Activated B cell treated with CpG ODN at 0.5 μM for 24 hours (primary cell): ENCODE measurements at places on chromosomes 7 and 10. TPM values are rescaled to one million over a fixed set of nuclear protein-coding genes. Genes with fewer than 3 reads are reported as not detected.

DNA sequence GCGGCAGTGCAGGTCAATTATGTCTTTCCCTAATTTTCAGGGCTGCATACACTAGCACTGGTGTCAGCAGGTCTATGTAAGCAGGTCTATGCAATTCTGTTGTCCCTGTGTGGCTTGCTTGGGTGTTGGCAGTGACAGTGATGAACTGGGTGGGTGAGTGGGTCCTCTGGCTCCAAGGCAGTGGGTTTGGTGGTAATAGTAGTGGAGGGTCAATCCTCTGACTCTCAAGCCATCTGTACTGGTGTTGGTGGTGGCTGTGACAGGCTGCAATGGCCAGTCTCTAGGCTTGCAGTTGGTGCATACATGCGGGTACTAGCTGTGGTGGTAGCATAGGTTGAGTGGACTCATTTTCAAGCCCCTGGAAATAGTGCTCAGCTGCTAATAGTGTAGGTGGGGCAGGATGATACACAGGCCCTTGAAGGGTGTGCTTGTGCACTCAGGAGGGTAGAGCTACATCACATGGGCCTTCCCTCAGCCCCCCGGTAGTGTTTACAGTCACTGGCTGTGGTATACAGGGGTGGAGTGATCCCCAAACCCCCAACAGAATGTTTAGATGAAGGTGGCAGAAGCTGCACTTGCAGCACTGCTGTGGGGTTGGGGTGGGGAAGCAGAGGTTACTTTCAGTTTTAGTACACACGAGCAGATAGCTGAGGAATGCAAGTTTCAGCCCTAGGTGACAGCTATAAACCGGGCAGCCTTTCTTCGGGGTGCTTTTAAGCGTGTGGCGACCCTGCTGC lies 331.3 kb downstream of the PCDH15 start:
- no peaks in the 10 kb centered on the region for H3K4me1 ChIP-seq
- DNase-seq, result no peak
- no peak overlapping the region for H3K27ac ChIP-seq
- no peak overlapping the region for H3K4me3 ChIP-seq
- no peaks in the 10 kb centered on the region for H3K36me3 ChIP-seq

The CCDC136 gene
- total RNA-seq, result 4.8 and 5.1 TPM in 2 replicates

The ESYT2 gene
- 20.3 and 21.3 TPM in 2 replicates for total RNA-seq

The ST8SIA6 gene
- total RNA-seq, result 0.13 TPM in 1 of 2 replicates, not detected in the other

DNA sequence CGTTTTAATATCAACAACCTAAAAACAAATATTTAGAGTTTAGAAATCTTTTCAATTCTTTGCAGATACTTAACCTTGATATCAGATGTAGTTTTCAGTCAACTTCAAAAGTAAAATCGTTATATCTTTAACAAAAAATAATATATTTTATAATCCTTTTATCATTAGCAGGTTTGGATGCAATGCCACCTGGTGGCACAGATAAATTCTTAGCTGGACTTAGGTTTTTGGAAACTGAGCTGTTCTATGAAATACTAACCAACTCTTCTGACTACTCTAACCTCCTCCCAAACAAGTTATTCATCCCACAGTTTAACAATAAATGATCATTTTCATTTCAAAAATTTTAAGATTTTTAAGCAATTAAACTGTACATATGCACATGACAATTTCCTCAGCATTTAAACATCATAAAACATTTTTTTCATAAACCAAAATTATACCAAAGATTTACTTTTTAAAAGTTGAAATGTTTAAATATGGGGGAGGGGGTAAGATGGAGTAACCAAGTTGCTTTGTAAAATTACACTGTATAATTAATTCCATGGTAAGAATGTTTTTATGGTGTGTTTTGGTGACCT lies 56.9 kb downstream of the HIBADH start:
- DNase-seq, result no peak
- no peaks in the 10 kb centered on the region for H3K27me3 ChIP-seq
- peaks cover 3% of the 10 kb centered on the region for H3K36me3 ChIP-seq
- no peak overlapping the region for H3K4me3 ChIP-seq
- no peaks in the 10 kb centered on the region for H3K4me1 ChIP-seq

DNA sequence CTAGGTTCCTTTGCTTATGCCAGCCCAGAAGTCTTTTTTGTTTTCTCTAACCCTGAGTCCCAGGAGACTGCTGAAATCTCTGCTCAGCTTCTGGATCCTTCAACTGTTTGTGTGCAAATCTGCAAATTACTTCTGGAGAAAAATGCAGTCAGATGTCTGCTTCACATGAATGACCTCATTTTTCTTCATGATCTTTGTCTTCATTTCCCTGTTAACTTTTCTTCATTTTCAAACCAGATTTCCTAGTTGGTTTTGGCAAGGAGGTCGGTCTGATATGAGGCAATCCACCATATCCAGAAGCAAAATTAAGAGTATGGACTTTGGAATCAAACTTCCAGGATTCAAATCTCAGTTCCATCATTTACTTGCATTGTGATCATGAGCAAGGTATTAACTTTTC lies 66.8 kb downstream of the ZNF503 start:
- H3K4me1 ChIP-seq, result peaks cover 11% of the 10 kb centered on the region
- H3K27ac ChIP-seq, result no peak overlapping the region
- H3K4me3 ChIP-seq, result no peak overlapping the region
- DNase-seq, result no peak

- no peaks in the 10 kb centered on the region for H3K36me3 ChIP-seq
- H3K4me1 ChIP-seq, result peaks cover 91% of the 10 kb centered on the region
- peak overlapping the region; percentile 24 for H3K4me3 ChIP-seq
- DNase-seq, result no peak
- H3K27me3 ChIP-seq, result no peaks in the 10 kb centered on the region
Measured at GRCh38 chr10:11667756-11668155, 56.3 kb upstream of the USP6NL start.

DNA sequence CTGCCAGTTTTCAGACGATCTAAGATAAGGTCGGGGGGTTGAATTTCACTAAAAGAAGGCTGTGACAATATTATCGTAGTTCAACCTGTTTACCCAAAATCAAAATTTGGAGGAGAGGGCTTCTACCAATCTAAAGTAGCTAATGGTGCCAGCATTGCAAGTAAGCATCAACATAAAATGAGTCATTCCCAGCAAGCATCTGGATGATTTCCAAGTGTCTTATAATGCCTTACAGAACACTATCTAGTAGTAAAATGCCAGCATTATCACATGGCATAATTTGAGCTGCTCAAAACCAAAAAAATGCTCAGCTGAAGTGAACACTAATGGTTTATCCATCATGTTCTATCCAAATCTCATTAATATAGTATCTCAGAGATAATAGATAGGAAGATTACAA lies 1193.9 kb downstream of the DNAJB9 start:
- no peak overlapping the region for H3K4me3 ChIP-seq
- H3K36me3 ChIP-seq, result no peaks in the 10 kb centered on the region
- no peaks in the 10 kb centered on the region for H3K27me3 ChIP-seq
- no peak overlapping the region for H3K27ac ChIP-seq

The PON1 gene
- not detected in 2 replicates for total RNA-seq

- no peaks in the 10 kb centered on the region for H3K36me3 ChIP-seq
- no peaks in the 10 kb centered on the region for H3K27me3 ChIP-seq
- DNase-seq, result no peak
- H3K27ac ChIP-seq, result no peak overlapping the region
- H3K4me1 ChIP-seq, result no peaks in the 10 kb centered on the region
Measured at GRCh38 chr7:54189330-54189729, 352.8 kb upstream of the VSTM2A start.

The SFXN4 gene
- 18.4 and 21.7 TPM in 2 replicates for total RNA-seq

- H3K27me3 ChIP-seq, result peaks cover 51% of the 10 kb centered on the region
- peaks cover 3% of the 10 kb centered on the region for H3K4me1 ChIP-seq
- no peak overlapping the region for H3K4me3 ChIP-seq
- DNase-seq, result no peak
Measured at GRCh38 chr10:122368502-122369254, 5.8 kb upstream of the PLEKHA1 start.

- H3K36me3 ChIP-seq, result no peaks in the 10 kb centered on the region
- H3K4me1 ChIP-seq, result no peaks in the 10 kb centered on the region
Measured at GRCh38 chr10:89852872-89853271, 151.5 kb downstream of the KIF20B start.

The SLC16A12 gene
- total RNA-seq, result not detected in 2 replicates

- no peak overlapping the region for H3K4me3 ChIP-seq
- H3K4me1 ChIP-seq, result peaks cover 95% of the 10 kb centered on the region
- no peak for DNase-seq
- peak overlapping the region; percentile 42 for H3K27ac ChIP-seq
- H3K27me3 ChIP-seq, result no peaks in the 10 kb centered on the region
- no peaks in the 10 kb centered on the region for H3K36me3 ChIP-seq
Measured at GRCh38 chr10:88065383-88066049, 202.1 kb downstream of the PTEN start.

DNA sequence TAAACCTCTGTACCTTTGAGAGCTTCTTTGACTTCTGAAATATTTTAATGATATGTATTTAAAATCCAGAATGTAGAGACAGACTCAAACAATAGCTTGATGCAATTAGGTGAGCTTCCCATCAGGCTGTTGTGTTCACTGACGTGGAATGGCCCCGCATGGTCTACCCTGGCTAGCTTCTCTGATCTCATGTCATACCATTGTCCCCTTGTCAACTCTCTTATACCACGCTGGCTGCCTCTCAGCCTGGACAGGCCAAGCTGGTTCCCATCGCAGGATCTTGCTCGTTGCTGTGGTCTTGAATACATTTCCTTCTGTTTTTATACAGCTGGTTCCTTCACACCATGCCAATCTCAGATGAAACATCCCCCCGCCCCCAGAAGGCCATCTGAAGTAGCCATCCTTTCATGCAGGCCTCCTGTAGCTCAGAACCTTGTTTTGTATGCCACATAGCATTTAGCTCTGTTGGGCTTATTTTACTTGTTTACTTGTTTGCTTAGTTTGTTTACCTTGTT lies 84.2 kb downstream of the FANK1 start:
- H3K27ac ChIP-seq, result no peak overlapping the region
- no peak overlapping the region for H3K4me3 ChIP-seq
- DNase-seq, result no peak
- peaks cover 26% of the 10 kb centered on the region for H3K4me1 ChIP-seq

The LRRC61 gene
- total RNA-seq, result 10.7 and 11.0 TPM in 2 replicates

- no peak overlapping the region for H3K27ac ChIP-seq
- DNase-seq, result no peak
- peaks cover 33% of the 10 kb centered on the region for H3K27me3 ChIP-seq
- H3K36me3 ChIP-seq, result no peaks in the 10 kb centered on the region
- H3K4me3 ChIP-seq, result no peak overlapping the region
Measured at GRCh38 chr10:93999401-93999851, 5.7 kb downstream of the PLCE1 start.

- no peaks in the 10 kb centered on the region for H3K4me1 ChIP-seq
- H3K4me3 ChIP-seq, result no peak overlapping the region
- no peak for DNase-seq
- no peak overlapping the region for H3K27ac ChIP-seq
Measured at GRCh38 chr7:29035044-29035740, 77.1 kb upstream of the TRIL start.

DNA sequence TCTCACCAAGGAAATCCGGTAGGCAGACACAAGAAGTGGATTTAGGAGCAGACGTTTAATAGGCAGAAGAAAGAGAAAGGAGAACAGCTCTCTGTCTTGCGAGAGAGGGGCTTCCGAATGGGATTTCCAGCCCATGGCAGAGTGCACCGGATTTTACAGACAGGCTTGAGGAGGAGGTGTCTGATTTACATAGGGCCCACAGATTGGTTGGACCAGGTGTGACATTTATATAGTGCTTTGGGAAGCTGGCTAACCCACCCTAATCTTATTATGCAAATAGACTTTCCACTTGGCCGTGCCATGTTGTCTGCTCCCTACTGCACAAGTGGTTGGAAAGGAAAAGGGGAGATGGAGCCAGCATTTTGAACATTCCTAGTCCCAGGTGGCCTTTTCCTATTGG lies 57.8 kb downstream of the ANKMY2 start:
- DNase-seq, result no peak
- H3K4me3 ChIP-seq, result no peak overlapping the region
- H3K27ac ChIP-seq, result no peak overlapping the region

DNA sequence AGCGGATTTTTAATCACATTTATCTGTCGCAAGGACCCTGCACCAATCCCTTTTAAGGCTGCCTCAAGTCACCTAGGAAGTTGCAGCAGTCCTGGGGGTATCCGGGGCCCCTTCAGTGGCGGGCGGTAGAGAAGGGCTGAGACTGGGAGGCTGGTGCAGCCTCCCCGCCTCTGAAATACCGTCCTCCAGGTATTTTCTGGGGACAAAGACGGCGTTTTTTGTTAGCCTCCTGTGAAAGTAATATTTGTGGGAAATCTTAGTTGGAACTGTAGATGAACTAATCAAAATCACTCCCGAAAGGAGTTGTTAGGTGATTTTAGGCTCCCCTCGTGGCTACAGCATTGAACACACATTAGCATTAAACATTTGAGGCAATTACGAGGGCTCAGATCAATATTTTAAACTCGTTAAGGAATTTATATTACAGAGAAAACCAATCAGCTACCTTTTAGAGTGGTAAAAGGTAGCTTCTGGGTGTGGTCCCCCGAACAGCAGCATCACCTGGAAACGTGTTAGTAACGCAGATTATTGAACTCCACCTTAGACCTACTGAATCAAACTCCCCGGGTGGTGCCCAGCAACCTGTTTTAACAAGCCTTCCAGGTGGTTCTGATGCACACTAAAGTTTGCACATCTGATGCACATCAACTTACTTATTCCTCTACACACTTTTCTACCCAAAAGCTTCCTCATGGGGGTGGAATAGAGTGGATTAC lies 530 bp upstream of the ANXA7 start:
- H3K4me3 ChIP-seq, result peak overlapping the region; percentile 92
- H3K4me1 ChIP-seq, result peaks cover 49% of the 10 kb centered on the region
- H3K36me3 ChIP-seq, result peaks cover 16% of the 10 kb centered on the region
- no peaks in the 10 kb centered on the region for H3K27me3 ChIP-seq
- peak overlapping the region; percentile 80 for H3K27ac ChIP-seq

The JAKMIP3 gene
- 0.05 and 0.09 TPM in 2 replicates for total RNA-seq

The PIK3CG gene
- 62.0 and 63.6 TPM in 2 replicates for total RNA-seq

The LIPM gene
- not detected in 2 replicates for total RNA-seq

- no peaks in the 10 kb centered on the region for H3K36me3 ChIP-seq
- no peak for DNase-seq
- no peak overlapping the region for H3K27ac ChIP-seq
- no peaks in the 10 kb centered on the region for H3K27me3 ChIP-seq
Measured at GRCh38 chr7:46871516-46871915, 710.4 kb downstream of the TNS3 start.
